CD14-positive monocyte (primary cell): ENCODE measurements at places on chromosomes 16 and 17.

- DNase-seq: peak; percentile 9
Measured at GRCh38 chr17:10614536-10615155, 42.5 kb downstream of the MYH3 start.

GRCh38 chr16:88479793-88480760 lies 27.0 kb downstream of the ZFPM1 start:
- no peak for DNase-seq

GRCh38 chr16:85987750-85988078 lies 88.8 kb downstream of the IRF8 start:
- DNase-seq: no peak

GRCh38 chr16:3695610-3696369 lies 21.5 kb downstream of the TRAP1 start:
- no peak for DNase-seq
